Heart left ventricle (tissue), 16 donors: ENCODE measurements at places on chromosomes 3 and 15.

DNA sequence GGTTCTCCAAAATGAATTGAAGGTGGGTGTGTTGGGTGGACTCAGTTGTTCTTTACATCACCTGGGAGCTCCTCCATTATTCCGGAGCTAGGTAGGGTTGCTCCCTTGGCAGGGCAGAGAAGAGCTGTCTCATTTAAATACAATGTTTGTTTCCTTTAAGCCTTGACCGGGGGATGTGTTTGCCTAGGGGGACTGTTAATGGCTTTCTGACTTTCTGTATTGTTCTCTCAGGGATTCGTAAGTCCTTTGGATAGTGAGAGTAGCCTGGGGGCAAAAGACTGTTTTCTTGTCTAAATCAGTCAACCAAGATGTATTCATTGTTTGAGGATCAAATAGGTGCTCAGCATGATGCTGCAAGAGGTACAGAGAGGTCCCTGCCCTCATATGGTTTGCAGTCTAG, 71.1 kb downstream of the CDAN1 start:
- no peak for DNase-seq

DNA sequence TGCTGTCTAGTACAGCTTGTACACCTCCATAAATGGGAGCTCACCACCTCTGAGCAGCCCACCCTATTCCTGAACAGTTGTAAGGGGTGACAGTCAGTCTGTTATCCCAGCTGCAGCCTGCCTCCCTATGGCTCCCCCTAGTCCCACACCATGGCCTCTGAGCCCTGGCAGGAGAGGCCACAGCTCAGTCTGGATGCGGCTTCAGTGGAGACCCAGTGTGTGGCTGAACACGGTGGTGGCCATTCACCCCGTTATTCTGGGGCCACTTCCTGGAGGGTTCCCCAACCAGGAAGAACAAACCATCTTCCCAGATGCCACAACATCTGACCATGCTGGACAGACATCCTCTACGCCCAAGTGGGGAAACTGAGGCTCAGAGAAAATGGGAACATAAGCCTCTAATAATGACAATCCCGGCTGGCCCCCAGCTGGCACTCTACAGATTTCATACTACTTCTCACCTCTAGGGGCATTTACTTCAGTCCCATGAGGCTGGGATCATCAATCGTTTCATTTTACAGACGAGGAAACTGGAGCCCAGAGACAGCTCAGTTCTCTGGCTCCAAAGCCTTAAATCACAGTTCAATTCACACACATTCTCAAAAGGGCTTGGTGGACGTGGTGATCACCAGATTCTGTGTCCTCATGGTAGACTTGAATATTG, 9.2 kb upstream of the GRIP2 start:
- DNase-seq = no peak

GRCh38 chr15:43274136-43274535, 7.4 kb upstream of the TGM5 start:
- peak; percentile 94 for DNase-seq

DNA sequence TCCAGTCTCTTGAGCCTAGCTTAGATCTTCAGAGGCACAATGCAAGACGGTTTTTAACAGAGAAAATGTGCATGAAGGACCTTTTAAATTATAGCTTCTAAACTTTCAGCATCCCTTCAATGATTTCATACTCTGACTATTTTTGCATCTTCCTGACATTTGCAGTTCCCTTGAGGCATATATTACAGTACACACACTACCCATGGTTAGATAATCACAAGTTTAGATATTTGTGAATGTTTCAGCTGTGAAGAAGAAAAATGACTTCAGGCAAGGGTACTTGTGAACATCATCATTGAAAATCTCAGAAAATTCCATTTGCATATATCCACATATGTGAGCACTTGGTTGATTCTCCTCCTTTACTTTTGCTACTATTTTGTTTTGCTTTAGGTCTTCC, 341.5 kb downstream of the ROBO2 start:
- DNase-seq = no peak

DNA sequence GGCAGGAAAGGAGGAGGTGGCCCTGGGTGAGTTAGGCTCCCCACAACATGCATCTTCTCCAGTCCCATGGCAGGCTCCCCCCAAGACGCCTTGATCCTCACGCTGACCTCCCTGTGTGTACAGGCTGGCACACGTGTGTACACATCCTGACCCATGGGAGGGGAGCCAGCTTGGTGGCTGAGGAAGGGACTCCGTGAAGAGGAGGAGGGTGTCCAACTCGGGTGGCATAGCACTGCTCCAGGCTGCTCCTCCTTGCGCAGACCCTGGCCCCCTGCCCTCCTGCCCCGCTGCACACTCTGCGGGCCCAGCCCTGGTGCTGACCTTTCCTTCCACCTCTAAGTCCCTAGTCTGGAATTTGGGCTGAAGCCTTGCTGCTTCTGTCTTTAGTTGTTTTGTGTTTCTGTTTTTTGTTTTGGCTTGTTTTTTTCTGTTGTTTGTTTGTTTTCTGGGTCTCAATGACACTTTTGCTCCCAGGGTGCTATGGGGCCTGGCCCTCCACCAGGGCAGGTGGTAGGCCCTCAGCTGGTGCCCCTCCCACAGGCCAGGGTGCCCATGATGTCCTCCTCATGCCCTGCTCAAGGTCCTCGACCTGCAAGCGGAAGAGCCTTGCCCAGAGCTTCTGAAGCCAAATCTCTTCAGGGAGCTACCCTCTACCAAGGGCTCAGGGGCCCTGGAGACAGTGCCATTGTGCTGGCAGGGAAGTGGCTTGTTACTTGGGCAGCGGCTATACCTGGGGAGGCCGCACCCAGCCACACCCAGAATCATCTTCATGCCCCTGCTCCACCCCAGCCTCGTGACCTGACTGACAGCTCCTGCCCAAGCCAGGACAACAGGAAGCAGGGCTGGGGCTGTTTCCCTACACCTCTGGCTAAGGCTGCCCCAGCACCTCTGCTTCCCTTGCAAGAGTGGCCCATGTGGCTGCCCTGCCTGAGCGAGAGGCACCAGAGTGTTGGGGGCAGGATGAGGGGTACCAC, 5.1 kb downstream of the EPHB3 start:
- DNase-seq = no peak

- DNase-seq = no peak
Measured at GRCh38 chr3:49162751-49163419, 3.2 kb downstream of the CCDC71 start.

GRCh38 chr3:63092515-63092914, 185.6 kb upstream of the SYNPR start:
- no peak for DNase-seq

DNA sequence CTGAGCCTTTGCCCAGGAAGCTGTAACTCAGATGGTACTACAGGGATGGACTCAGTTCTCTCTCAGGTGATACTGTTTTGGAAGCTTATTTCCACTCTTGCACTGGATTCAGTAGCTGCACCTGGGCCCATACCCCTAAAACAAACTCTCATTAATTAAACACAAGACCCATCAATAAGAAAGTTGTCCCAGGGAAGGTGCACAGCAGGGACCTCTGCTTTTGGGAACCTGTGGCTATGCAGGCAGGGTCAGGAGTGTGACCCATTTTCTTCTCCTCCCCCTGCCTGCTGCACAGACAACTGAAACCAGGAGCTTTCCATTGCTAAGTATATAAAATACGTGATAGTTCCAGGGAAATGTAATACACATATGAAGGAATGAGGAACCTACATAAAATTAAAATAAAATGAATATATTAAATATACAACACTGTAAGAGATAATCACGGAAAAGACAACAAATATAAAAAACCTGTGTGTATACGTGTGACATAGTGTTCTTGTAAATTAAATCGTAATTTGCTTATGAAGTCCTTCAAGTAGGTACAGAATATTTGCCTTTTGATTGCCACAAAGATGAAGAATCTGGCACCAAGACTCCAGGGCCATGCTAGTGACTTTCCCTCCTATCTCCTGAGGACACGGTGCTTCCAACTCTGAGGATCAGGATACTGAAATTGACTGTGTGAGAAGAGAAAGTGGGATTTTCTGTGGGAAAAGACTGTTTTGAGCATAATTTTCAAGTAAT, 101.6 kb upstream of the GOLGA6L6 start:
- no peak for DNase-seq
